ENCODE measurements at places on chromosomes 7 and 10. TPM values are rescaled to one million over a fixed set of nuclear protein-coding genes. Genes with fewer than 3 reads are reported as not detected.
A peak's percentile ranks its signal among the peaks of the same experiment; 100 is the strongest.

Gene TMEM229A
- 0.22 TPM for polyA plus RNA-seq

Gene TNPO3
- polyA plus RNA-seq, result 18.6 TPM

Gene FOXI2
- 0.01 TPM for polyA plus RNA-seq

Gene AQP1
- 151 TPM for polyA plus RNA-seq

Gene HTR5A
- not detected for polyA plus RNA-seq

Gene PLEKHS1
- 0.01 TPM for polyA plus RNA-seq

Gene AKR1D1
- not detected for polyA plus RNA-seq

Gene LIPF
- polyA plus RNA-seq, result 0.75 TPM

GRCh38 chr7:111694376-111694775 lies 132.1 kb upstream of the IMMP2L start:
- no peak for DNase-seq

DNA sequence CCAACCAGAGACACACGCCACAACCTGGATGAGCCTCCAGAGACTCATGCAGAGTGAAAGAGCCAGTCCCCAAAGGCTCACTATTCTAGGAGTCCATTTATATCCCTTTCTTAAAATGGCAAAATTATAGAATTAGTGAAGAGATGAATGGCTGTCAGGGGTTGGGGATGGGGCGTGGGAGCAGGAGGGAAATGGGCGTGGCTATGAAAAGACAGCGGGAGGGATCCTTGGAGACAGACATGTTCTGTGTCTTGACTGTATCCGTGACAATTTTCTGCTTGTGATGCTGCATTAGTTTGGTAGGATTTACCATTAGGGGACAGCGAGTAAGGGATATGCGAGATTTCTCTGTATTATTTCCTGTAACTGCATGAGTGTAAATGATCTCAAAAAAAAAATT lies 33.0 kb downstream of the FAM53B start:
- no peak for DNase-seq

- no peak for DNase-seq
Measured at GRCh38 chr10:122292376-122292775, 21.3 kb downstream of the BTBD16 start.

DNA sequence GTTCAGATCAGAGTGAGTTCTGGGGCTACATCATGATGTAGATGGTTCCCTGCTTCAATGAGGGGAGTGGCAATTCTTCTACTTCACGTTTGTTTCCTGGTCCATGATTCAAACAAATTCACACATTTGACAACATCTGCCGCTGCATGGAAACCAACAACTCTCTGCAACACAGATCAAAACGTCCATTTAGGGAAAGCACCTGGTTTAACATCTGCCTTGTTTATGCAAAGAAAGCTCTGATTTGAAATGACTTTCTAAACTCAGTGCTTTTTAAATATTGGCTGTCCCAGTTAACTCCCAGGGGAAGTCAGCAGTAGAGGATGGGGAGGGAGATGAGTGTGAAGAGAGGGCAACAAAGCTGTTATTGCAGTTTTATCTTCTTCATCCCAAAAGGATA lies 93.8 kb downstream of the GAD2 start:
- DNase-seq, result no peak

GRCh38 chr10:65341323-65341925 lies 1584.4 kb upstream of the LRRTM3 start:
- no peak for DNase-seq

- no peak for DNase-seq
Measured at GRCh38 chr10:3090914-3091787, 23.8 kb downstream of the PFKP start.

DNA sequence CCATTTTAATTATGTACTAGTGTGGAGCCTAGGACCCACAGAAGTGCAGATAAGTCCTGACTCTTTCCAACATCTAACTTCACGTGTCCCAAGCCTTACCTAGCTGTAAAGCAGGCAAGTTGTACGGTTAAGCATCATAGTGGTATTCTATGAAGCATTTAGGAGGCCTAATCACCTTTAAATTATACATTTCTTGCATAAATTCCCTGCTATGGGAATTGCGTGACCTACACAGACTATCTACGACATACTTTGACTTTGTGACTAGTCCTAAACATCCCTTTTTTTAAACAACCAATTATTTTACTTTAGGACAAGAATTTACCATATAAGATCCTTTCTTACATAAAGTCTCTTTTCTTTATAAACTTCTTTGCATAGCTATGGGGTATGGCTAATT lies 37.7 kb upstream of the LRGUK start:
- DNase-seq, result no peak

GRCh38 chr7:131941291-131941690 lies 384.9 kb upstream of the PODXL start:
- DNase-seq, result no peak

DNA sequence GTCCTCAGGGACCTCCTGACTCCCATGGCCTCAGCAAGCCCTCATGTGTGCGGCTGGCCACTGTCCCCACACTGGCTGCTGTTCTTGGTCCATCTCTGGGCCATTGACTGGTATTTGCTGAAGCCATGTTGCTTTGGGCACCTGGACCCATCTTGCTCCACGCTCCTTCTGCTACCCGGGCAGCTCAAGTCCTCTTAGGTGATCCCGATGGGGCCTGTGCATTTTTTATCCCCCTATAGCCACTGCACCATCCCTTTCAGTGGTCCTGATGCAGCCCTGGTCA lies 16.7 kb downstream of the RAMP3 start:
- no peak for DNase-seq

GRCh38 chr7:47454069-47454973 lies 127.6 kb downstream of the TNS3 start:
- DNase-seq, result no peak

DNA sequence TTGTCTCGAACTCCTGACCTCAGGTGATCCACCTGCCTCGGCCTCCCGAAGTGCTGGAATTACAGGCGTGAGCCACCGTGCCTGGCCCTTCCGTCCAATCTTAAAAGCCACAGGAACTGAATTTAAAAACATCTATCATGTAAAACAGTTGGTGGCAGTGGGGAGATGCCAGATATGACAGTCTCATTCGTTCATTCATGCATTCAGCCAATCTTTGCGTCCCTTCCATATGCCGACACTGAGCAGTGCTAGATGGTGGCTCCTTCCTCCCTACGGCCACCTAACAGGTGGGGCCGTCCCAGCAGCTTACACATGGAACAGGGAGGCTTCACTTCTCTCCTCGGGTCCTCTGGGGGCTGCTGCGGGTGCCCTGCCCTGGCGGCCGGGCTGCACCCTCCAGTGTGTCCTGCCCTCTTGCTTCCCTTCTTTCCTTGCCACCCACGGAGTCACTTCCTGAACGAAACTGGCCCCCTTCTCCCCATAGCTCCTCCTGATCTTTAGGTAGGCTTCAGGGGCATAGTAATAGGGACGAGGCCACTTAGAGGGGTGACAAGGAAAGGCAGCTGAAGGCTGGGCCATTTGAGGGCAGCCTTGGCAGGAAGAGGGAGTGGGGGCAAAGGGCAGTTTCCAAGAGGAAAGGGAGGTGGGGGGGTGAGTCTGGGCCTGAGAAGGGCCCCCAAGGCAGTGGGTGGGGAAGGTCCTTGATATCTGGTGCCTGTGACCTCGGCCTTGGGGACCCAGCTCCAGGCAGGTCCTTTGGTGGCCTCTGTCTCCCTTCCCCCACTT lies 53.8 kb downstream of the PROSER2 start:
- DNase-seq, result no peak

DNA sequence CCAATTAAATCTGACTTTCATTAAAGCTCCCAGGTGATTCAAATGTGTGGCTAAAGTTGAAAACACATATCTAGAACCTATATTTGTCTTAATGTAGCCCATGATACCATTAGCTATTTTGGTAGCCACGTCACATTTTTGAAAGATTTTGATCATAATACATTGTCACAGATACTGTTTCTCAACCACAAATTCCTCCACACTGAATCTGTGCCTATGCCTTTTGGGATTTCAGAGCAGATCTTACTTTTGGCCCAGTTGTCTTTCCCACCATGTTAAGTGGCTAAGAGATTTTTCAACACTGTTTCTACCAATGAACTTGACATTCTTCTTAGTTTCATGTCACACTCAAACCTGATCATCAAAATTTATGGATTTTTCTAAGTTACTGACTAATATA lies 47.4 kb downstream of the CH25H start:
- no peak for DNase-seq

DNA sequence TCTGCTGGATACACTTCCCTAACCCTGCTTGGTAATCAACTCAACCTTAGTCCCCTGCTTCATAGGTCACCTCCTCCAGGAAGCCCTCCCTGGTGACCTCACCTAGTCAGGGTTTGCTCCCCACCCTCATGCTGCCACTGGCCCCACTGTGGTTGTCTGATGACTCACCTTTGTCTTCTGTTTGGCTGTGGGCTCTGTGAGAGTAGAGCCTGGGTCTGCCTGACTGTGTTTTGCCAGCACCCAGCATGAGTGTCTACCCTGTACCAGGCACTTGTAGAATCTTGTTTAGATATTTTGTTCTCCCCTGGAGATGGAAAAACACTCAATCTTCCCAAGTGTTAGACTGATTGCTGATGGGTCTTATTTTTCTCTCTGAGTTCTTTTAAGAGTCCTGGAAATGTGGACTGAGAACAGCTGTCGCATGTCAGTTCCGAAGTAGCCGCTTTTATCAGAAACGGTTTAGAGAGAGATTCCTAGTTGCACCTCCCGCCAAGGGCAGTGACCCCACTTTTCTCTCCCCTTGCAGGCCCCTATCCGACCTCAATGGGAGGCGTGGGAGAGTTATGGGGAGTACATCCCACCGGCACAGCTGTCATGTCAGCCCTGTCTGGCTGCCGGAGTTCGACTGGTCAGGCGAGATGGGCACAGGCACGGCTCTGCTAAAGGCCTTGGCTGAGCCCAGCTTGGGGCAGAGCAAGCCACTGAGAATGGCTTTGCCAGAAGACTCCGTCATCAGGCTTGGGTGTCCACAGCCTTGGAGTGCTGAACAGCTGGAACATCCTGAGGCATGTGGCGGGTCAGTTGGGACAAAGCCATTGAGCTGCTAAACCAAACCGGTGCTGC lies 134.3 kb downstream of the GRK5 start:
- peak; percentile 74 for DNase-seq

- DNase-seq, result no peak
Measured at GRCh38 chr7:106778656-106779250, 86.3 kb upstream of the PIK3CG start.

DNA sequence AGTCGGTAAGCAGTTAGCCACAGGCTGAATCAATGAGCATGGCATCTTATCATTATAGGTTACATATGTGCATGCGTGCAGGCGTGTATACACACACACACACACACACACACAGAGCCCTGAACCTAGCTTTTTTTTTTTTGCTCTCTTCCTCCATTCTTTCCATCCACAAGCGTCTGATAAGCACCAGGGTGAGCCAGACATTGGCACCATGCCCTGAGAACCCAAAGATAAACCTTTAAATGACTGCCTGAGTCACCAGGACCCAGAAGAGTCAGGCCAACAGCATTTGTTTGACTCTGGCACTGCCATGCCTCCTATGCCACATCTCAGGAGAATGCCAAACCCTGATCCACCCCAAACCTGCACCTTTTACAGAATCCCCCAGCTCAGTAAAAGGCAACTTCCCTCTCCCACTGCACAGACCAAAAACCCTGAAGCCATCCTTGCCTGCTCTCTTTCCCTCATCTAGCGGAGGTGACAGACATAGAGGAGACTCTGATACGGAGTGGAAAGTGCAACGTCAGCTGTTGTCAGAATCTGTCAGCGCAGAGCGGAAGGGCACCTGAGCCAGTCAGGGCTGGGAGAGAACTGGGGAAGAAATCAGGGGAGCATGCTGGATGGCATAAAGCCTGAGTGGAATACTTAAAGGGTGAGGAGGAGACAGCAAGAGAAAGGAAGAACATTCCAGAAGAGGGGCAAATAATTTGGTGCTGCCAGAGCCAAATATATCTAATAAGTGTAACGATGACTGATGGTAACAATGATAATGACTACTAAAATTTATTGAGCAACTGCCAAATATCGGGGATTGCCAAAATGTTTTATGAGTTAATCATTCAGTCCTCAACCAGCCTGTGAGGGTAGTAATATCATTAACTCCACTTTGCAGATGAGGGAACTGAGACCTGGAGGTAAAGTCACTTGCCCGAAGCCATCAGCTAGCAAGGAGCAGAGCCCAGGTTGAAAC lies 3.2 kb downstream of the PARP12 start:
- peak; percentile 71 for DNase-seq

DNA sequence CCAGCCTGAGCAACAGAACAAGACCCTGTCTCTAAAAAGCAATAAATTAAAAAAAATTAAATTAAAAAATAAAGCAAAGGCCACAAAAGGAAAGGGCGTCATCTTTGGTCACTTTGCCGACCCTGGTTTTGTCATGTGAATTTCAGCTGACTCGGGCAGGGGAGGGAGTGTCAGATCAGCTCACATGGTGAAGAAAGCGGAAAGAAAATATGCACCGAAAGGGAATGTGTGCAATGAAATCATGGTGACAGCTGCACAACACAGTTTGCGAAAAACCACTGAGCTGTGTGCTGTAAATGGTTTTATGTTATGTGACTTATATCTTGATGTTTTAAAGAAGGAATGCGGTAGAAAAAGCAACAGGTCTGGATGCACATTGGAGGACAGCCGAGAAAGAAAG lies 39.8 kb downstream of the RCC1L start:
- DNase-seq, result no peak

GRCh38 chr10:36621346-36621745 lies 504.1 kb upstream of the ANKRD30A start:
- no peak for DNase-seq

GRCh38 chr7:131164025-131164925 lies 163.4 kb upstream of the MKLN1 start:
- DNase-seq, result no peak

DNA sequence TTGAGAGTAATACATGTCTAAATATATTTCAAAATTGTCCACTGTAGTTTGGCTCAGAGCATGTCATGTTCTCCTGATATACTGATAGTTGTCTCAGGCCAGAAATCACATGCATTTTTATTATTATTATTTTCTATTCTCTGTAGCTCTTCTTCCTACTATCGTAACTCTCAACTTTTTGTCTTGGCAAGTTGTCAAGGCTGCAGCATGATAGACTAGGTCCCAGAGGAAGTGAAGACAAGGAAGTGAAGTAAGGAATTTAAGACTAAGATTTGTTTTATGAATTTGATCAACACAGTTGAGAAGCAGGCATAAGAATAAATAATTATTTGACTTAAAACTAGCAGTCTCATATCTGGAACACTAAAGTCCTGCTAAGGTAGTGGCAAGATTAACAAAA lies 369.5 kb downstream of the ABCA13 start:
- DNase-seq, result no peak

DNA sequence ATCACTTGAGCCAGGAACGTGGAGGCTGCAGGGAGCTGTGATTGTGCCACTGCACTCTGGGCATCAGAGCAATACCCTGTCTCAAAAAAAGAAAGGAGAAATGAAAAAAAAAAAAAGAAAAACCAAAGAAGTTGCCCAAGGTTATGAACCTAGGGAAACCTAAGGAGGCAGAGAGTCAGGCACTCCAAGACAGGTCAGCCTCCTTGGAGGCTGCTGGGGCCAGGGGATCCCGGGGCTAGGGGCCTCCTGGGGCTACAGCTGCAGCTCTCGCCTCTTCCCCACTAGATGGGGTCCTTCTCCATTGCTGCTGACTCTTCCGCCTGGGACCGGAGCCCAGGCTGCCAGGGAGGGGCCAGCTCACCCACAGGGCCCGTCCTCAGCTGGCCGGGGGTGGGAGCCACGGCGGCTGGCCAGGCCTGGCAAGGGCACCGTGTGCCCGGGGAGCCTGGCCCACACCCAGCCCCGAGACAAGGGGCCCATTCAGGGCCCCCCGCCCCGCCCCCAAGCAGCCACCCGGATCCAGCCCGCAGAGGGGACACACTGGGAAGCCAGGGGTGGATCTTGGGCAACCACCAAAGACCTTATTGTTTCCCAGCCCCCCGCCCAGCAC lies 1.7 kb upstream of the SPACDR start:
- DNase-seq, result peak; percentile 82

GRCh38 chr10:77967611-77968022 lies 41.1 kb upstream of the DLG5 start:
- DNase-seq, result no peak

- DNase-seq, result no peak
Measured at GRCh38 chr10:124944982-124945381, 3.1 kb downstream of the ZRANB1 start.

All from ovary (tissue), 10 donors.